ENCODE measurements at places on chromosomes 3 and 15.

- no peak for DNase-seq
Observed at GRCh38 chr3:52240886-52241370, 2.0 kb upstream of the TWF2 start.

DNA sequence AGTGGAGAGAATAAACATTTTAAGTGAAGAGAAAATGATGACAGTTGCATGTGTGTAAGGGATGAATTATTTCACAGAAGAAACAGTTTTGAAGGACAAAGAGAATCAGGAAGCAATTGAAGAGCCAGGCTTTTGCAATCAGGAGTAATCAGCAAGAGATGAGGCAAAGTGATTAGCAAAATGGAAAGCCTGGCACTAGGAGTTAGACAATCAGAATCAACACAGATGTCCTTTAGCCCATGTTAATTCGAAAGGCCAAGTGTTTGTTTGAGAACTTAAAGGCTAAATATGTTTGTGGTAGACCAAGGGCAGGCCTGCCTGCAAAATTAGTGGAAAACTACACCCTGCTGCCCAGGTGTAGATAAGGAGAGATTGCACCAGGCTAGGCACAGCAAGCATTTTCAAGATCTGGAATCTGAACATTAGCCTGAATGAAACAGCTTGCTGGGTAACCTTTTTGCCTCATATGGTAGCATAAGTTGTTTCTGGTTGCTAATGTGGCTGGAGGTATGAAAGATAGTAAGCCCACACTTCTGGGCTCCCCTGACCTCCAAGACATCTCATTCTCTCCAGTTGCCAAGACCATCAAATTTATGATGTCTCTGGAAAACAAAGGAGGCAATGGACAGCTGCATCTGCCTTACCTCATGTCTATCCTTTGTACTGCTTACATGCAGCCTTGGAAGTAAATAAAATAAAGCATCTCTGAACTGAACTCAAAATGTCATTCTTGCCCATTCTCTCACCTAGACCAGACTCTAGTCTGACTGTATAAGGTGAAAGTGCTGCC is 22.0 kb upstream of the LEKR1 start:
- DNase-seq, result no peak

DNA sequence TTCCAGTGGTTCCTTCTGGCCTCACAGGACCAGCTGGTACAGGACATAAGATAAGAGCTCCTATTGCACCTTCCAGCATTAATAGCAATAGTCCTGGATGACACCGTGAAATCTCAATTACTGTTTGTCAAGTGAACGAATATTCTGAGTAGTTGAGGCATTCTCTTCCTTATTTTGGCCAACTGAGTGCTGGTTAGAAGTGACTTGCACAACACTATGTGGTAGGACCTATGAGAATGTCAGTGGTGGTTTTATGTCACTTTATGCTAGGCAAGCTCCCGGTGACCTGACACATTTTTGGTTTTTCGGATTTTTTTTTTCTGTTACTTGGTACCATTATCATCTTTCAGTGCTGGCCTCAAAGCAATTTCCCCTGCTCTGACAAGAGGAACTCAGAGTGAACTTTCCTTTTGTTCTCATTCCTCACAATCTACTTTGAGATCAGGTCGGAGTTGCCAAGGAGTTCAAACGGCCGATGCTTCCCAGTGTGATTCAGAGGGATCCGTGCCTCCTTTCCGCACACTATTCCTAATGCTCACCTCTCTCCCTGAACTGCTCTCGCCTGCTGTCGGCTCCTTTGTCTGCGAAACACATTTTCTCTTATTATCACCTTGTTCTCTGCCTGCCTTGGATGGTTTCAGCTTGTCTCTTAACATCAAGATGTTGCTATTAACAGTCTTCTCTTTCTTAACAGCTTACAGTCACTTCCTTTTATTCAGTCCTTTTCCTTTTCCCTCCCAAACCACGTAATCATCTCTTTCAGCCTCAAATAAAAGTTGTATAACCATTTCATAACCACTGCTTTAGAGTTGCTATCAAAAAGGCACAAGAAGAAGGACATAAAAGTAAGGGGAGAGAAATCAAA is 35.8 kb downstream of the QTRT2 start:
- no peak for DNase-seq

GRCh38 chr3:100545371-100545770 is 53.0 kb downstream of the TMEM45A start:
- DNase-seq, result no peak

DNA sequence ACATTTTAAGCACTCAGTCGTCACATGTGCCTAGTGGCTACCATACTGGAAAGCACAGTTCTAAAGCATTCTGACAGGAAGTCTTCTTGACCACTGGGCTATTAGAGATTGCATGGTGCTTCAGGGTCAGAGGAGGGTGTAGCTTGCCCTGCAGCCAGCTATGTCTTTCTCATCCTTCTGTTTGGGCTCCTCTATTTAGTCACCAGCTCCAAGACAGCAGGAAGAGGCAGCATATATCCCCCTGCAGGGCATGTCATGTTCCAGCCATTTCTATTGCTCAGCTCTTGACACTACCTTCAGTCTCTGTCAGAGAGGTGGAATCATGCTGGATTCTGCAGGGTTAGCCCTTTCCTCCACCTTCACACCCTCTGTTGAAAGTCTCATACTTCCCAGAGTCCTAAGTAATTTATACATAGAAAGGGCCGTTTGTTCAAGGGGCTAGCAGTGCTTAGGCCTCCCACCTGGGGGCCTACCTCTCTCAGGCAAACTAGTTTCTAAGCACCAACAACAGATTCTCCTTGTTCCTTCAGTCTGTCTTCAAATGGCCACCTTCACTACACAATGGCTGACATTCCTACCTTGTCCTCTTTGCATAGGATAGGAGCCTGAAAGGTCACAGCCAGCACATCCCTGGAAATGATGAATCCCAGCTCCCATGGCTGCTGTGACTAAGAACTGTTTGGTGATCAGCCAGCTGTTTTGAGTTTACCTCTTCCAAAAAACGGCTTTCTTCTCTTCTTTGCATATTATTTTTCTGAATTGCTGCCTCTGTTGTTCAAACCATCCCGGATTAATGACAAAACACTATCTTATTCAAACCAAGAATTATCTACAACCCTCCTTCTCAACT is 115.7 kb upstream of the BFSP2 start:
- no peak for DNase-seq

DNA sequence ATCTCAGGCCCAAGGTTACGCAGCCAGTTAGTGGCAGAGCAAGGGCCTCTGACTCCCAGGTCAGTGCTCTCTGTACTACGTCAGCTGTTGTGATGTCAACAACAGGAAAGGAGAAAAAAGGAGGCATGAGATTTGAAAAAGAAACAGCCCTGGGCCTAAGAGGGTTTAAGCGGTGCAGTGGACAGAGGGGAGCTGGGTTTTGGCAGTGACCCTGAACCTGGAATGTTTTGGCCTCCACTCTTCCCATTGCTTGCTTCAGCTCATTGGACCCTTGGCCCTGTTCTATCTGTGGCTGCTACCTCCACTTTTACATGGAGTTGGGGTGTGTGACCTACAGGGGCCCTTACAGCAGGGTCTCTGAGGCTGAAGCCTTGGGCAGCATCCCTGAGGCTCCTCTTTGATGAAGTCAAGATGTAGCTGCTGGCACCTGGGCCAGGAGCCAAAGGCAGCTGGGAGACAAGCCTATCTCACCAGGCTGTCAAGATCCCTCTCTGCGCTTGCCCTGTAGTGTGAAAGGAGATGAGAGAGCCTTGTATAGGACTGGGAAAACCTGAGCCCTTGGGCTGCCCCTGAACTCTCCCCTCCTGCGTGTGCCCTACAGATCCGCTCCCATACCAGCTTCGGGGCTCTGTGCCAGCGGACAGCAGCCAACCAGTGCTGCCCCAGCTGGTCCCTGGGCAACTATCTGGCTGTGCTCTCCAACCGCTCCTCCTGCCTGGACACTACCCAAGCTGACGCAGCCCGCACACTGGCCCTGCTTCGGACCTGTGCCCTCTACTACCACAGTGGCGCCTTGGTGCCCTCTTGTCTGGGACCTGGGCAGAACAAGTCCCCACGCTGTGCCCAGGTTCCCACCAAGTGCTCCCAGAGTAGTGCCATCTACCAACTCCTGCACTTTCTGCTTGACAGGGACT is 8.7 kb downstream of the DISP2 start:
- no peak for DNase-seq

DNA sequence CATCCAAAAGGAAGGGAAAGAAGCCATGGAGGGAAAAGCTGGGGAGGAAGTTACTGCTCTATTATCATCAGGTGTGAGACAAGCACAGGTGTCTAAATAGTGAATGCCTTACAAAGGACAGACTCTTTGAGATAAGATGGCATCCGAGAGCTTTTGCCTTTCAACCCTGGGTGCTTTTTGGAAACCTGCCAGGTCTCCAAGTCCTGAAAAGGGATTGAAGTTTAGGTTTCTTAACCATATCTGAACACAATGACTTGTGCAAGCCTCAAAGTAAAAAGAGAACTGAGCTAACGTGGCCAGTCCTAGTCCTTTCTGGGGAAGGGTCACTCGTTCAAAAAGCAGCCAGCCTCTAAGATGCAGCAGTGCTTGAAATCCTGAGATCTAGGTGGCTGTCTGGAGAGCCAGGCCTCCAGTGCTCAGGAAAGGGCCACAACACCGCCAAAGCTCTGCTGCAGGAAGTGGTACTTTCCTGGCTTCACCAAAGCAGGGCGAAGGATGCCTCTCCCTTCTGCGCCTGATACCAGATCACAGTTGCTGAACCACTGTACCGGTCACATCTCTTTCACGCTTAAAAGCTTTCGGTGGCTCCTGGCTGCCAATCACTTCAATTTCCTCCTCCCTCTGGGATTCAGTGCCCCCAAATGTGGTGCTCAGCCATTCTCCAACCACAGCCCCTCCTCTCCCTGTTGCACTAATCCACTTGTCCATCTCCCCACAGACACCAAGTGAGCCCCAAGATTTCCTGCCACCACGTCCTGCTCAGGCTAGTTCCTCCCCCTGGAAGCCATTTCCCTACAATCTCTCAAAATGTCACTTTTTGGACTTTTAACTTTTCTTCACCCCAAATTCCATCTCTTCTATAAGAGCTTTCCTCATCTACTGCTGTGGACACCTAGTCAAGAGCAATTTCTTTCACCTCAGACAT is 104.1 kb upstream of the LPP start:
- DNase-seq, result no peak

DNA sequence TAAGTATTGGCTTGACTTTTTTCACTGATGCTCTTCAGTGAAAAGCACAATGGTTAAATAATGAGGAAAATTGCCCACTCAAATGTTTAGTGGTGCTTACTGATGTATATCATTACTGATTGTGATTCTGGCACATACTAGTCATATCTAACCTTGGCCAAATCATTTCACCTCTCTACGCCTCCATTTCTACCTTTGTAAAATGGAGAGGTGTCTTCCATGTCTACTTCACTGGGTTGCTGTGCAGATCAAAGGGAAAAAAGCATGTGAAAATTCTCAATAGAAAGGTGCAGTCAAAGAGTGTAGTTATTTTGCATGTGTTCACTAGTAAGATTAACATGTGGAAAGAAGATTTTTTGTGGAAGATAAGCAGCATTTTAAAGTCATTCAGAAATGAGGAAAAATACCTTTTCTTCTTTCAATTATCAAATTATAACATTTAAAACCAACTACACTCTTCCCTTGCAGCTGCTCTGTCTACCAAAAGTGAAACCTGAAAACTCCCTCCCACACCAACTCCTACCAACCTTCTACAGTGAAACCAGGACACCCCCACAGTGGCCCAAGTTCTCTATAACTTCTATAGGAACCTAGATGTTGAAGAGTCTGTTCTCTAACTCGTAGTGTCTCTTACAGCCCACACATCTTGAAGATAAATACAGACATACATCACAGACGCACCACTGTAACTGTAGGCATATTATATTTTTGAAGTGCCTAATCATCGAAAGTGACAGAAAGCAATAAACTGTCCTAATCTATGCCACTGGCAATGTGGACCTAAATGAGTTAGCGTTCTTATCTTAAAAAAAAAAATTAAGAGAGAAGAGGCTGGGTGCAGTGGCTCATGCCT is 1.4 kb downstream of the CD200R1 start:
- DNase-seq, result no peak

GRCh38 chr15:101277943-101278564 is 769 bp upstream of the SELENOS start:
- DNase-seq, result no peak

- DNase-seq, result no peak
Observed at GRCh38 chr3:126672340-126672739, 17.4 kb upstream of the TXNRD3 start.

GRCh38 chr3:94303897-94304296 is 241.0 kb downstream of the NSUN3 start:
- no peak for DNase-seq

- DNase-seq, result no peak
Observed at GRCh38 chr3:14429237-14429636, 26.8 kb downstream of the SLC6A6 start.

- DNase-seq, result no peak
Observed at GRCh38 chr3:120831066-120831465, 76.9 kb upstream of the STXBP5L start.

GRCh38 chr3:40215015-40215414 is 94.5 kb upstream of the EIF1B start:
- DNase-seq, result no peak

- DNase-seq, result no peak
Observed at GRCh38 chr15:70701891-70702568, 61.3 kb downstream of the UACA start.

DNA sequence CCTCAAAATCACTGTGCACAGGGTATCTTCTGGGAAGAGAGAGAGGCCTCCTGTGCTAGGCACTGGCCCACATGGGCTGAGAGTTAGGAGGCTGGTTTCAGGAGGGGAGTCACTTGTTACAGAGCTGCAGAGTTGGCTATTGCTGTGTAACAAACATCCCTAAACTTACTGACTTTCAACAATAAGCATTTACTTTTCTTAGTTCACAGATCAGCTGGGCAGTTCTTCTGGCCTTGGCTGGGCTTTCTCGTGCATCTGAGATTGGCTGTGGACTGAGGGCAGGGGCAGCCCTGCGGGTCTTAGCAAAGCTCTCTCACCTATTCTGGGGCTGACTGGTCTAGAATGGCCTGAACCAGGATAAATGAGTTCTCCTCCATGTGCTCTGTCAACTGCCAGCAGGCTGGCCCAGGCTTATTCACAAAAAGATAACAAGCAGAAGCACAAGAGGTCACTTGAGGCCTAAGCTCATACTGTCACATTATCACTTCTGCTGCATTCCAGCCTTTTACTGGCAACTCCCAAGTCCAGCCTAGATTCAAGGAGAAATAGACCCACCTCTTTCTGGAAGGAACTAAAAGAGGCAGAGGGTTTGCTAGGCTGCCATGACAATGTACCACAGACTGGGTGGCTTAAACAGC is 17.2 kb upstream of the RBSN start:
- DNase-seq, result no peak

DNA sequence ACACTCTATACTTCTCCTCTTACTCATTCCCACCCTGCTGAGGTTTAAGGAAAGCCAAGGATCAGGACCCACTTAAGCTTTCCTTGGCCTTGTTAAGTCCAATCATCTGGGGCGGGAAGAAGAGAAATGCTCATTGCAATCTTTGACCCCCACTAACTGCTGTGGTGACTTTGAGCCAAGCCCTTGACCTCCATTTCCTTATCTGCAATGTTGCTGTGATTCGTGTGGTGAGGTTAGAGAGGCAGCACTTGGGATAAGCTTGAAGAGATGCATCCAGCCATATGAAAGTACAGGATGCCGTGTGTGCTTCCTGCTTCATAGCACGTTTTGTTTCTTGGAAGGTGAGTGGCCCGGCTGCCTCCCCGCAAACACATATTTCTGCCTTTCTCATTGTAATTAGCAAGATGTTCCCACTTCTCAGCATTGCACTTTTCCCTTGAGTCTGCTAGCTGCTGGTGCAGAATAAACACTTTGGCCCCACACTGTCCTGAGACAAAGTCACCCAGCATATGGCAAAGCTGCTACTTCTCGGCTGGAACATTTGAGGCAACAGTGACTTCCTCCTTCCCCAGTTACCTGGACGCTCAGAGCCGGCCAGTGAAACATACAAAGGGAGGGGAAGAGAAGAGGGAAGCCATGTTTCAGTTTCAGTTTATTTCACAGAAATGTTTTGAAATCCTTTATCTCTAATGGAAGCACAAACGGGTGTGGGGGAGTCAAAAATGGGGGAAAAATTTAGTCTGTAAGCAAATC is 10.5 kb upstream of the NUDT16 start:
- DNase-seq, result no peak

Measured in NCI-H510A (cell line).